ENCODE measurements at places on chromosomes 2 and 18.

- peak; percentile 36 for DNase-seq
These were observed 1.8 kb upstream of the EVA1A start for GRCh38 chr2:75562513-75562864.

DNA sequence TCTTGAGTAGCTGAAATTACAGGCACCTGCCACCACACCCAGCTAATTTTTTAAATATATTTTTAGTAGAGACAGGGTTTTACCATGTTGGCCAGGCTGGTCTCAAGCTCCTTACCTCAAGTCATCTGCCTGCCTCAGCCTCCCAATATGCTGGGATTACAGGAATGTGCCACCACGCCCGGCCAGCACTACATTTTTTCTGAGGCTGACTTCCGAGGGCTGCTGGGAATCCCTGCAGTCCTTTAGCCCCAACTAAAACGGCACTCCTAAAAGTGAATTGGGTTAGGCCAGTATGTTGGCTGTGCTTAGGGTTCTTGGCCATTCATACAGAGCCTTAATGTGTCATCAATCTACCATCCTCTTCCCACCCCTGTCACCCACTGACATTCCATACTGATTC lies 375.4 kb downstream of the DCC start:
- DNase-seq, result no peak

- no peak for DNase-seq
These were observed 391.1 kb downstream of the NCKAP5 start for GRCh38 chr2:133177196-133177595.

GRCh38 chr2:208490492-208490891 lies 83.9 kb downstream of the PTH2R start:
- no peak for DNase-seq

GRCh38 chr2:112138159-112139032 lies at the start of gene FBLN7:
TSS of gene FBLN7 (plus strand) at chr2:112138385. CDS start at chr2:112138656, 271 bp downstream.
- peak; percentile 10 for DNase-seq

GRCh38 chr2:23373666-23374065 lies 11.3 kb upstream of the KLHL29 start:
- DNase-seq, result no peak

DNA sequence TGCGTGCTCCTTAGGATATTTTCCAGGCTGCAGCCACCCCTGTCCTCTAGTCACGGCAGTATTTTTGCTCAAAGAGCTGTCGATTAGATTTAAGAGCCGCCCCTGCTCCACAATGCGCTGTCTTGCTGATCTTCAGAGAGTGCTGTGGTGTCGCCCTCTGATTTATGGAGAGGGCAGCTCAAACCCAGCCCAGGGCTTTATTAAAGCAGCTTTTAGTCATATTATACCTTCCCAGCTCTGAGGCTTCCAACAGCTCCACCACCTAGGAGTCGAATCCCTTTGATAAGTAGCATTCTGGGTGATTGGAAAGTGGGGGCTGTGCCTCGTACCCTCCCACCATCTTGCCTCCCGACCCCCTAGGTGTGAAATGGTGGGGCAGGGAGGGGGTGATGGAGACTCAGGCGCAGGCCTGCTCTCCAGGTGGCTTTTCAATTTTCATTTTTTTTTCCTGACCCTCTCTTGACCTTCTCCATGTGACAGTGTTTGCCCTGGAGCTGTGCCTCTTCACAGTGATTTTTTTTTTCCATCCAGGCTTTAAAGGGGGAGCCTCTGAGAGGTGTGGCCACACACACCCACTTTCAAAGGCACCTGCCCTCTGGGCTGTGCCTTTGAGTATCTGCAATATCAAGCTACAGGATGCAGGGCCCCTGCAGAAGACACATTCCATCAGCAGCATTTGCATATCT lies 53.1 kb upstream of the NRP2 start:
- DNase-seq, result no peak

GRCh38 chr2:19361325-19361990 lies 3.0 kb upstream of the OSR1 start:
- DNase-seq, result peak; percentile 21

- no peak for DNase-seq
These were observed 109.5 kb downstream of the FMNL2 start for GRCh38 chr2:152444448-152444847.

DNA sequence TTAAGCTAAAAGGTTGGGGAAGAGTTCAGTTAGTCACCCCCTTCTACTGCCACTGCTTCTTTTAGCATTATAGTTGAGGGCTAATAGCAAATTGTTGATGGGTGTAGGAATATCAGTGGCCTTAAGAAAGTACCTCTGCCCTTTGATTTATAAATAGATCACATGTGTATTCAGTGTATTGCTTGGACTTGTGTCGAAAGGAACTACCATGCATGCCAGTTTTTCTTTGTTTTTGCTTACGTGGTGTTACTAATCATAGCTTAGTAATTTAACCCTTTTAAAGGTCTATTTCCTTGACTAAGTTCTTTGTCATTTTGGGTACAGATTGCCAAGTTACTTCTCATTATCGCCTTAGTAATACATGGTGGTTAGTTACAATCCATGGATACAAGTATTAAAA lies 85.6 kb downstream of the MIB1 start:
- peak; percentile 45 for DNase-seq

- no peak for DNase-seq
These were observed 99.4 kb downstream of the MYOM1 start for GRCh38 chr18:3120356-3120755.
